Jurkat, Clone E6-1 (cell line): ENCODE measurements at places on chromosomes 13 and 19.

DNA sequence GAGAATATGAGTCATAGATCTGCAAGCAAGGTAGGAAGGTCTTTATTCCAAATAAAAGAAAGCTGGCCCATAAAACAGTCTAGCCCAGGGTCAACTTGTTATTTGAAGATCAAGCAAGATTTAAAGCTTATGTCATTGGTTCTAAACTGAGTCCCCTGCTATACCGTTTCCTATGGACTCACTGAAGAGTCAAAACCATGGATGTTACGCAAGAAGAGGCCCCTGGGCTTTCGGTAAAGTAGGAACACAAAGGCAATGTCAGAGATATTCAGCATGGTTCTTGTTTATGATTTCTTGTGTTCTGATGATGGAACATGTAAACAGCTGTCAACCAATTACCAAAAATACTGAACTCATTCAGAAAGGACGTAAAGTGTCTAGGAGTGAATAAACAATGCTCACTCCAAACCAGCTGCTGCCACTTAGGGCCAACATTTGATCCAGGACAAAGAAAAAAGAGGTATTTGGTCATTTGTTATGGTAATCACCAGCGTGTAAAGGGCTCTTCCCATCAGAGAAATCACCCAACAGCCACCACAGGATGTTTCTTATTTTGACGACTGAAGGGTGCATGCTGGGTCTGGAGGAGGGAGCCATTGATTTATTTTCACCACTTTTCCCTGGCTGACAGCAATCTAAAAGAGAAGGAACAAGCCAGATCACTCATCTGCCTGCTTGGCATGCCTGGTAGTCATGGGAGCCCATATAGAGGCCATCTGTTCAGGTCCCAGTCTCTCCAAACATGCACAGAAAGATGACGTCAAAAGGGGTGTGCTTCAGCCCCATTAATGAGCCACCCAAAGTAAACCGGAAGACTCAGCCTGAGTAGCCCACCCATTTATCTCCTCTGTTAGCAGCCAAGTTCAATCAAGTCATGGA lies 68.3 kb downstream of the FGF14 start:
- no peak for DNase-seq

- no peak for DNase-seq
Observed at GRCh38 chr13:26539738-26540292, 17.7 kb upstream of the WASF3 start.

DNA sequence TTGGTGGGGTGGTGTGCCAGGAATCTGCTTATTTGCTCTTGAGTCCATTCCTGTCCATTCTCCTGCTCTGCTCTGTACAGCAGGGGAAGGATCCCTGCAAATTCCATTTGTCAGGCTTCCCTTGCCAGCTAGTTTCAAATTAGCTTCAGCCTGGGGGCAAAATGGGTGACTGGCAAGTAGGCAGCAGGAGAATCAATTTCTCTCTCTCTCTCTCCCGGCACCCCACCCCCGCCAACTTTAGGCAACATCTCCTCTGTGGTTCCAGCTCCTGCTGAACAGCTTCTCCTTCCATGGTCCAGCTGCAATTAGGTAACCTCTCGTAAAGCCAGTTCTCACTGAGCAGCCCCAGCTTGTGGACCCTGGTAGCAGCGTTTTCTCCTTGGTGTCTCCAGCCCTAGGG lies 6.7 kb upstream of the MYCBP2 start:
- no peak for DNase-seq

DNA sequence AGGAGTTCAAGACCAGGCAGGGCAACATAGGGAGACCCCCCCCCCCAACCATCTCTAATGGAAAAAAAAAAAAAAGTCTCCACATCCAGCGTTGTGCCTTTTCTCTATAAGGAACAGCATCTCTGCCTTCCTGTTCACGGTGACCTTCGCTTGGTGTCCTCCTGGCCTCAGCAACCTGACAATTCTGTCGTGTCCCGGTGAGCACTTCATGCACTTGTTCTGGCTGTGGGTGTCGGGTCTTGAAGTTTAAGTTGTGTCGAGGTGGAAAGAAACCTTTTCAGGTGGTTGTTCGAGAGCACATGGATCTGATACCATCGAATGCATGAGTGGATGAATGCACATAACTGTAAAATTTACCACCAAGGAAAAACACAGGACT lies 594 bp downstream of the ZNF559 start:
- peak; percentile 6 for DNase-seq

DNA sequence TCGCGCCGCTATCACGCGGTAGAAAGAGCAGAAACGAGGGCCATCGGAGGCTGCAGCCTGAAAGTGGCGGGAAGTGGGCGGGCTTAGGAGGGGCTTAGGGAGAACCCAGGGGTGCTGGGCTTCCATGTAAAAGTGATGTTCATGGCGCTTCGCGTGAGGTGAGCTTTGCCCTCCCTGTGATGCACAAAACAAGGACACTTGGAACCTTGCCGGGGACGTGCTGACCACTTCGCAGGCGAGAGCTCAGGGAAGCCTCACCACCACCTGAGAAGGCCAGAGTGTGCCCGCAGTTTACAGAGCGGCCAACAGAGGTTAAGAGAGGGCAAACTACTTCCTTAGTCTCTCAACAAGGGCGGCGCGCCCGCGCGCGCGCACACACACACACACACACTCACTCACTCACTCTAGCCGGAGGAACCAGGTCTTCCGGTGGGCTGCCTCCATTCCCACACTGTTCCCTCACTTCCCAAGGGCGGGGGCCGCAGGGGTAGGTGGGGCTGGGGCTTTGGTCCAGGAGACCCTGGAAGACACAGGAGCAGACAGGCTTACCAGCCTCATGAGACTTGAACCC lies 651 bp downstream of the GAPDHS start:
- no peak for DNase-seq

- DNase-seq, result no peak
Observed at GRCh38 chr19:45403272-45403671, 1.6 kb downstream of the PPP1R13L start.

DNA sequence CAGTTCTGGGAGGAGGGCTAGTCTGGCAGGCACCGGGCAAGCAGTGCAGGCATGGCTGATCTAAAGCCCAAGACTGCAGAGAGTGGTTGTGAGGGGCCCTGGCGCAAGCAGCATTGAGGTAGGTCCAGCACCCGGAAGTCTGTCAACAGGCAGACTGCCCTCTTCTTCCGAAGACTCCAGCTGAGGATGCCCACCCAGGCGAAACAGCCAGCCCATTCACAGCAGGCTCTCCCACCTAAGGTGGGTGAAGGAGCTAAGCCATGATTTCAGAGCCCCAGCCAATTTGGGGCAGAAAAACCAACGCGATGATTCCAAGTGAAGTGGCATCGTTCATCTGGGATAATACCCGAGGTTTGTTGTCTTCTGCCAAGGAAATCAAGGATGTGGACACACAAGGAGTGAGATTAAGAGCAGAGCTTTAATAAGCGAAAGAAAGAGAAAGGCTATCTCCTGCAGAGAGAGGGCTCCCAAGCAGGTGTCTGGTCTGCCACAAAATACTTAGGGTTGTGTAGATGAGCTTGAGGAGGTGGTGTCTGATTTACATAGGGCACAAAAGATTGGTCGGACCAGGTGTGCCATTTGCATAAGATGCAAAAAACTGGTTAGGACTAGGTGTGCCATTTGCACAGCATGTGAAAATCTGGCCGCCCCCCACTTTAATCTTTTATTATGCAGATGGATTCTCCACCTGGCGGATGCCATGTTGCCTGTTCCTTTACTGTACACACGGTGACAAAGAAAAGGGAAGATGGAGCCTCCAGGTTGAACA lies 22.6 kb downstream of the FAM124A start:
- no peak for DNase-seq

GRCh38 chr19:35544110-35544802 lies 1.2 kb upstream of the TMEM147 start:
- no peak for DNase-seq

DNA sequence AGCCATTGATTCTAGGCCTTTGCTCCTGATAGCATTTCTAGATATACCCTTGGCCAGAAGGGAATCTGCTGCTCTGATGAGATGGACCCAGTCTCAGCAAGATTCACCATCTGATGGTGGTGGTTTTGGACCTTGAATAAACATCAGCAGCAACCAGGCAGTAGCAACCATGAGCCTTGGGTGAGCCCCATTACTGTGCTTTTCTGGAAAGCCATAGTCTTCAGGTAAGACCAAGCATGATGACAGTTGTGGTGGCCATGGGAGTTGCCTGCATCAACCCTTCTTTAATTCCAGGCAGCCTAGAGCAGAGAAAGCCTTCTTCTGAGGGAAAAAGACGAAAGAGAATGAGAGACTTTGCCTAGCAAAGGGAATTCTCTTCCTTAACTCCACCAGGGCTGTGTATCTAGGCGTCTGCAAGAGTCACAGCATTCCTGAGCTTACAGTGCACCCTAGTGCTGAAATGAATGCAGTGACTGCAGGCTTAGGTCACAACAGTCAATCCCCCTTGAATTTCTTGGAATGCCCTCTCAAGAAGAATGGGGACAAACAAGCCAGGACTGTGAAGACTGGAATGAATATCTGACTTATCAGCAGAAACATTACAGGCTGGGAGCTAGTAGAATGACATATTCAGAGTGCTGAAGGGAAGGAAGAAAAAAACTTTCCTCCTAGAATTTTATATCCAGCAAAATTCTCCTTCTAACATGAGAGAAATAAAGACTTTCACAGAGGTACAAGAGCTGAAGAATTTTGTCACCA lies 942.4 kb upstream of the PCDH20 start:
- peak; percentile 43 for DNase-seq

DNA sequence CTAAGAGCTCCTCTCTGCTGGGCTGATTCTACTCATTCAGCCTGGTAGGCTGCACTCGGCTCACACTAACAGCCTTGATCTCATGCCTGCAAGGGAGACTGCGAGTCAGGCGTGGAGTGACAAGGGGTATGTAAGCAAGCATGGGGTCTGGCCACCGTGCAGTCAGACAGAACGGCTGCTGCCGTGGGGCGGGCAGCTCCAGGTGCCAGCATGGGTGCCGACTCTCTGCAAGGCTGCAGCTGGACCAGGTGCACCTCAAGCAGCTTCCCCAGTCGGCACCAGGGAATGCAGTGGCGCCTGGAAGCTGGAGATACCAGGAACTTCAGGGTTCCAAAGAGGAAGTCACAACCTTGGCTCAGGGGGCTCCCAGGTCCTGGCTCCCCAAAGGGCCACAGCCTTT lies 892.3 kb downstream of the OLFM4 start:
- DNase-seq, result no peak

DNA sequence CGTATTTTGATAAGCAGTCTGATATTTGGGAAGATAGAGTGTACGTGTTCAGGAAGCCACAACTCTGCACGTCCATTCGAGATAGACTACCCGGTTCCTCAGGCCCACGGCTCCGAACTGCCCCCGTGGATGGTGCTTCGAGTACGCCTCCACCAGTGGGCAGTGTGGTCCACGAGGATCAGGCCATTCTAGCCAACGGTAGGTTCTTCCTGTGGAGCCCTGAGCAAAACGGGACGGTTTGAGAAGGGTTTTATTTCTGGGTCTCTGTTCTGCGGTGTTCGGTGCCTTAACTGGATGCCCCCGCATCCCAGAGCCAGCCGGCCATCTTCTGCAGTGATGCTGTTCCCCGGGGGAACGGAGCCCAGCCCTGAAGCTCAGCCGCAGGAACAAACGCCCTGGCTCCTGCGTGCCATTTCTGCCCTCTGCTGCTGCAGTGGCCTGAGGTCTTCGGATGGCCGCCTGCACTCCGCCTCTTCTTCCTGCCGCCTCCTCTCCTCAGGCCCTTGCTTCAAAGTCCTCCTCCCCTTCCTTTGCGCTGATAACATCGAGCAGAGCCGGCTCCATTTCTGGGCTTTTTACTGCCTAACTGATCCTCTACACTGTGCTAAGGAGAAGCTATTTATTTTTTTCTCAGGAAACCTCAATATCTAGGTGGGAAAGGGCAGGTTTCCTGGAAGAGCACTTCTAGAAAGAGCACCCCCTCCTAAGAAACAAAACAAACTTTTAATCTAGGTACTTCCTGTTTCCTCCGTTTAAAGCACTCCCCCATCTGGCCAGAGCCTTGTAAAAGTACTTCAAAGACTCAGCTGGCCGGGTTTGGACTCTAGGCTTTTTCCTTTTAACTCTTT lies 36.2 kb upstream of the SLC46A3 start:
- peak; percentile 9 for DNase-seq

DNA sequence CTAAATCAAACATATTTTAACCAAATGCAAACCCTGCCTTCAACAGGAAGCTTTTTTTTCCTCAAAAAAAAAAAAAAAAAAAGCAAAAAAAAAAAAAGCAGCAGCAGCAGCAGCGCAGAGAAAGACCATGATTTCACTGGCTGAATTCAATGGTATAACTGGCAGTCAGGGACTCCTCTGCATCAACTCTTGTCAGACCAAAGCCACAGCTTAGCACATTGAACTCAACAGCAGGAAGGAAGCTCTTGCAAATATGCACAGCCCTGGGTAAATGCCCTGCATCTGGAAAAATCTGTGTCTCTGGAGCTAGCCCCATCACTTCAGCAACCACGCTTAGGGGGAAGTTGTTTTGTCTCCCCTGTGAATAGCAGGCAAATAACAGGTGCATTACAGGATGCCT lies 17.6 kb upstream of the DHRS12 start:
- peak; percentile 89 for DNase-seq

- DNase-seq, result no peak
Observed at GRCh38 chr19:379796-380195, 29.2 kb downstream of the C2CD4C start.

- no peak for DNase-seq
Observed at GRCh38 chr13:101291646-101292515, 124.4 kb downstream of the NALCN start.

DNA sequence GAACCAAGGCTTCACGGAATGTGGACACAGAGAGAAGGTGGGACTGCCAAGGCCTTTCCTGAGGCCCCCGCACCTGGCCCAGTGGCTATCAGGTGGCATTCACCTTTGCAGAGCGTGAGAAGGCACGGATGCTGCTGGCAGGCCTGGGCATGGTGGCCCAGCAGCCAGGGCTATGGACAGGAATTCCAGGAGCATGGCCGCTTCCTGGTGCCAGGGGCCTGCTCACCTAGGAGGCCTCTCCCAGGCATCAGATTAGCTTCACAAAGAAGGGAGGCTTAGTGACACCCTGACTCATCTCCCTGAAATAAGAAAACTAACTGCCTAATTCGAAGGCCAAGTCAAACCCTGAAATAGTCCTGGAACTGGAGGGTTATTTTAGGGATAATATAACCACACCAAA lies 155.8 kb downstream of the TEX29 start:
- no peak for DNase-seq
